ENCODE measurements at places on chromosomes 13 and 19.

- no peak for DNase-seq
Measured at GRCh38 chr13:25065974-25066770, 29.8 kb upstream of the PABPC3 start.

DNA sequence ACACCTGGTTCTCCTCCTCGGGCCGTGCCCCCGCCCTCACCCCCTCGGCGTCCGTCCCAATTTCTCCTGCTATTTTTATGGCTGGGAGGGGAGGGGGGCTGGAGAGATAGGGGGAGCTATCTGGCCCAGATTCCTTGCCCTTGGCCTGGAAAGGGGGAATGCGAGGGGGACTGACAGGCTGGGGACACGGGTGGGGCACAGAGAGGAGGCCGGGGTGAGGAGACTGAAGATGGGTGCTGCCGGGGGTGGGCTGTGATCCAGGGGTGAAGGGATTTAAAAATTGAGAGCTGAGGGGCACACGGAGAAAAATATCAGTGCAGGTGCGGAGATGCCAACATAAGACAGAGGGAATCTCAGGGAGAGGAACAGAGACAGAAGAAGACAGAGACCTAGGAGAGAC is 2.3 kb downstream of the PRKCG start:
- DNase-seq, result no peak

GRCh38 chr19:51467864-51468544 is 9.8 kb upstream of the SIGLEC8 start:
- no peak for DNase-seq

- no peak for DNase-seq
Measured at GRCh38 chr13:21014502-21015170, 46.8 kb downstream of the LATS2 start.

GRCh38 chr19:38733493-38734175 is 10.6 kb downstream of the CAPN12 start:
- no peak for DNase-seq

DNA sequence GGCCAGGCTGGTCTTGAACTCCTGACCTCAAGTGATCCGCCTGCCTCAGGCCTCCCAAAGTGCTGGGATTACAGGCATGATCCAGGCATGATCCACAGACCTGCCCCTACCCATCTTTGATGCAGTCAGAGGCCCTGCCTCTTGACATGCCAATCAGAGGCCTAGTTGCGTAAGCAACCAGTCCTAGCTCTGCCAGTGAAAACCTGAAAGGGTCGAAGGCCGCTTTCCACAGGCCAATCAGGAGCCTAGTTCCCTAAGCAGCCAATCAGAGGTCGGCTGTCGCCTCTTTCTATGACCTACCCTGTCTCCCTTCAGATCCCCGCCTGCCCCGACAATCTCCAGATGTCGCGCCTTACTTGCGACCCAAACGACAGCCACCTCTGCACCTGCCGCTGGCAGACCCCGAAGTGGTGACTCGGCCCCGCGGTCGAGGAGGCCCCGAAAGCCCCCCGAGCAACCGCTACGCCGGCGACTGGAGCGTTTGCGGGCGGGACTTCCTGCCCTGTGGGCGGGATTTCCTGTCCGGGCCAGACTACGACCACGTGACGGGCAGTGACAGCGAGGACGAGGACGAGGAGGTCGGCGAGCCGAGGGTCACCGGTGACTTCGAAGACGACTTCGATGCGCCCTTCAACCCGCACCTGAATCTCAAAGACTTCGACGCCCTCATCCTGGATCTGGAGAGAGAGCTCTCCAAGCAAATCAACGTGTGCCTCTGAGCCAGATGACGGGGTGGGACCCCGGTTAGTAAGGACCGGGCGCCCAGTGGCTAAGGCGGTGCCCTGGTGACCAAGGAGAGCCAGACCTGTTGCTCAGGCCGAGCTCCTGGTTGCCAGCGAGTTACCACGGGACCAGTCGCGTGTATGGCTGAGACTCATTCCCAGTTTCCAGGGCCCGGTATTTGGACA is 6.3 kb downstream of the SYDE1 start:
- no peak for DNase-seq

DNA sequence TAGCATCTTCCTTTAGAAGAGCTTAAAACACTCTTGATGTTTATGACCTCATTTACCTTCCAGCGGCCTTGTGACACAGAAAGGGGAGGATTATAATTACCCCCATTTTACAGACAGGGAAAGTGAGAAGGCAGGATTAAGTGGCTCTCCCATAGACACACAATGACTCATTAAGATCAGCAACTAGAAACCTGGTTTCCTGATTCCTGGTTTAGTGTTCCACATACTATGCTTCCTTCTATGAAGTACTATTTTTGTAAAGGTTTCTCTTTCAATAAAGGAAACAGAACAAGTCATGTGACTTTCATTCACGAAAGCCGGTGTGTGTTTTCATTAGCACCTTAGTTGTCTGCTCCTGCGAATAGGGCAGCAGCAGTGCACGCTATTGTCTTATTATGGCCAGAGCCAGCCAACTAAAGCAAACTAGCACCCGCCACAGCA is 8.3 kb downstream of the IRS2 start:
- DNase-seq, result no peak

GRCh38 chr13:25902891-25903341 is 148.9 kb downstream of the SHISA2 start:
- DNase-seq, result no peak

DNA sequence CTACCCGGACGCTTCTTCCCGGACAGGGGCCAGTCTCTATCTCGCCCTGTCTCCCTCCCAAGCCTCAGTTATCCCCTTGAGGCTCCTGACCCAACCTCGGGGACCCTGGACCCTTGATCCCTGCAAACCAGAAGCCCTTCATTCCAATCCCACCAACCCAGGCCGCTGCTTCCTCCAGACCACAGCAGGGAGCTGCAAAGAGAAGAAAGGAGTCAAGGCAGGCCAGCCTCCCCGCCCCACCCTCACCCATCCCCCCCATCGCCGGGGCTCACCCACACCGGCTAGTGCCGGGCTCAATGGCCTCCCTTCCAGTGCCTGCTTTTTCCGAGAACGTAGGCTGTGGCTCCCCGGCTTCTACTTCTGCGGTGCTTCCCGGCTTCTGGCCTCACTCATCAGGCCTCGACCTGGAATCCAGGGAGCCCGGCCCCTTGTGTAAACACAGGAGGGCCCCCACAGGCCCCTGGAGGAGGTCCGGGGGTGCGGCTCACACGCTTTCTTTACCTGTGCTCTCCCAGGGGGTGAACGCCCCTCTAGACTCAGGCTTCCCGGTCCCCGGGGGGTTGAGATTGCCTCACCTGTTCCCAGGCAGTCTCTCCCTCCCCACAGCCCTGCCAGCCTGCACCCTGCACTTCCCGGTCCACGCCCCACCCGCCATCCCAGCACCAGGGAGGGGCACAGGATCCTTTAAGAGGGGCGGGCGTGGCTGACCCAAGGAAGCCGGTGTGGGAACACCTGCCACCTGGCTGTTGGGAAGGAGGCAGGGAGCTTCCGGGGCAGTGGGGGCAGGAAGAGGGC is at the start of gene FAM83E:
Gene FAM83E (minus strand): TSS at position 641 of the 795 bp plus-strand sequence. CDS start 1,704 bp downstream, outside the sequence.
- DNase-seq, result no peak

DNA sequence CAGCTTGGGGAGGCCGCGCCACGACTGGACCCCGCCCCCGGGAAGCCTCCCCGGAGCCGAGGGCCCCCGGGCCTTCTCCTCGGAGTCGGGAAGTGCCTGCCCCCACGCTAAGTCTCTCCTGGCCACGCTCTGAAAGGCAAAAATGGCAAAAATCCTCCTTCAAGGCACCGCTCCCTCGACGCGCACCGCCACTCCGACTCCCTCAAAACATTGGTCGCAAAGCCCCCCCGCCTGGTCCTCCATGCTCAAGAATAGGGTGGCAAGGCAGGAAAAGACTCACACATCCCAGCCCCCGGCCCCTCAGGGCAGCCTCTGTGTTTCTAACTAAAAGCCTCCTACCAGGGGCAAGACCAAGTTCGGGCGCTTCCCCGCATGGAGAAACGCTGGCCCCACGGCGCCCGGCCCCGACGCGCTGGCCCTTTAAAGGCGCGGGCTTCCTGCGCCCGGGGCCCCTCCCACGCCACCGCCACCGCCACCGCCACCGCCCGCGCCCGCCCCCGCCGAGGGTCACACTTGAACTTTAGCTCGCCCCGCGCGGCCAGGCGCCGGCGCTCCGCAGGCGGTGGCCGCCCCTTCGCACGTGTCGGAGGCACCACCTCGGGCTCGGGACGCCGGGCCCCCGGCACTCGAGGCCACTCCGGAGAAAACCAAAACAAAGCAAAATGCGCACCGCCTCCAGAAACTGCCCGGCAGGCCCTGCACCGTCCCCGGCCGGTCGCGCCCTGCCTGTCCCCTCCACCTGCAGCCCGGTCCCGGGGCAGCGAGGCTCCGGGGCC is 1.9 kb downstream of the FOXO1 start:
- DNase-seq, result peak; percentile 44

DNA sequence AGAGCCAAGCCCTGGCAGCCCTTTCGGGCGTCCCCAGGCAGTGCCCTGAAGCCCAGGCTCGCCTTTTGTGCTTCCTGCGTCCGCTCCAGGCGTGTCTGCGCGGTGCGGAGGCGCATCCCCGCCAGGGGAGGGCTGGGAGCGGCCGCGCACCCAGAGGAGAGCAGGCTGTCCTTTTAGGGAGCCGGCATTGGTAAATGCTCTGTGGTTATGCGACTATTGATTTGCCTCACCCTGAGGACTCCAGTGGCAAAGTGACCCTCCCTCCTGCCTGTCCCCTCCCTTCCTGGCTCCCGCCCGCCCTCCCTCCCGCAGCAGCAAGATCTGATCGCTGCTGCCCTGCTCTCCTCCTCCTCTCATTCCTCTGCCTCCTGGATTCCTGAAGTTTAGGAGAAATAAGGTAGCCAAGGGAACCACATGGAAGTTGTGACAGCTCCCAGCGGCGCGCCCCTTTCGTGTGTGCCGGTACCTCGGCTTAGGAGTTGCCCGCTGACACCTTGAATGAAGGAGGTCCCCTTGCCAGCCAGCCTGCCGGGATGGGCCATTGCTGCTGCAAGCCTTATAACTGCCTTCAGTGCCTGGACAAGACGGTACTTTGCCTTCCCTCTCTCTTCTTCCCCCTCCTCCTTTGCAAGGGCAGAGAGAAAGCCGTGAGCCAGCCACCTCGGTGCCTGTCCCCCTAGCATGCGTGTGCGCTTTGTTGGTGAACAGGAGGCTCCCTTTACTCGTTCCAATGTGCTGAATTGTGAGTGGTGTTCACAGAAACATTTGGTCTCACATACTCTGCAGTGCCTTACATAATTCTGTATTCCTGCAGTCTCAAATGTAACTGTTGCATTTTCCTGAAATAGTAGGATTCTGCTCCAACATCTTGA is 166.9 kb downstream of the SLC7A1 start:
- DNase-seq, result no peak

GRCh38 chr13:102718746-102719145 is 23.9 kb upstream of the METTL21C start:
- DNase-seq, result no peak

DNA sequence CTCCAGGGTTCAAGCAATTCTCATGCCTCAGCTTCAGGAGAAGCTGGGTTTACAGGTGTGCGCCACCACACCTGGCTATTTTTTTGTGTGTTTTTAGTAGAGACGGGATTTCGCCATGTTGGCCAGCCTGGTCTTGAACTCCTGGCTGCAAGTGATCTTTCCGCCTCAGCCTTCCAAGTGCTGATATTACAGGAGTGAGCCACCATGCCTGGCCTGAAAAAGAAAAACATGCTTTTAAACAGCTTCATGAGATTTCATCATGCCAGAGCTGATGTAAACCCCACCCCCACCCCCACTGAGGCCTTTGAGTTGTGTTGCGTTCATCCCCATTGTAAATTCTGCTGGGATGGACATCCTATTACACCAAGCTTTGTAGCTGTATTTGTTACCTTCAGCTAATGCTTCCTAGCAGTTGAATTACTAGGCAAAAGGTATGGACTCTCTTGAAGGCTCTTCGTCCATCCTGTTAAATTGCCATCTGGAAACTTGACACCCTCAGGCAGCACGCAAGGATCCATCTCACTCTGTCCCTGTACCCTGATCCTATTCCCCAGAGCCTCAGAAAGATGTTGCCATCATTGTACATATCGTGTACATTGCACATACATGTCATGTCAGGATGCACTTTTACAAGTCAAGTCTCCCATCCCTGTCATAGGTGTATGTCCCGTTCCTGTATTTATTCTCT is 47.3 kb downstream of the NFIX start:
- no peak for DNase-seq

DNA sequence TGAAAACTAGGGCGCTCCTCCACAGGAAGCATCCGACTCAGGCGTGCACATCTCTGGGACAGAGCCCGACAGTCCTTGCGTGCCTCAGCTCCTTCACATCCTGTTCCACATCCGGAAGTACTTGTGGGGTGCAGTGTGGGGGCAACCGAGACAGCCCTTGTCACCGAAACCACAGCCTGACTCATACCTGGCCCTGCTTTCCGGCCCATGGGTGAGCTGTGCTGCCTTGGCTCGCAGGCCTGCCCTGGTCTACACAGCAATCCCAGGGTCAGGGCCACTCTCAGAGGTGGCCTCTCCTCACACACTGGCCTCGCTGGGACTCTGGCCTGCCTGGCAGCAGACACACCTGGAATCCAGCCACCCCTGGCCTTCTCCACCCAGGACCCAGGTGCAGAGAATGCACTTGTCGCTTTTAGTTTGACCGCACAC is 100.4 kb downstream of the STK24 start:
- DNase-seq, result peak; percentile 91

GRCh38 chr19:19140476-19140875 is 2.2 kb upstream of the TMEM161A start:
- DNase-seq, result no peak

GRCh38 chr13:37417060-37417441 is 181.5 kb downstream of the POSTN start:
- no peak for DNase-seq

DNA sequence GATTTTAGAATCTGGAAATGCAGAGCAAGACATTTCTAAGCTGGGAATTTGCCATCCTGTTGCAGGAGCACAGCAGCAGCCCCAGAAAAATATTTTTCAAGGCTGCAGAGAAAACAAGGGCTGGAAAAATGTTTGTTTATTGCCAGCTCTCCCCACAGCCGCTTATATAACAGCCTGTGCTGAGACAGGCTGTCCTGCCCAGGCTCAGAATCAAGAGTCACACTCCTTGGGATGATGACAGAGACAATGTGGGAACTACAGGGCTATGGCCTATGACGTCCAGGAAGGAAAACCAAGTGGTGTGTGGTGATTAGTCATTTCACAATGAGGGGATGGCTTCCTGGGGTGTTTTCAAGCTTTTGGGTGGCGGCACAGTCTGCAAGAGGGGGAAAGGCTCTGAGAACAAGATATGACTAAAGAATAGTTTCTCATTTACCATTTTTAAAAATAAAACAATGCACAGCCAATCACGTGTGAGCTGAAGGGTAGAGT is 136.3 kb upstream of the SERP2 start:
- DNase-seq, result no peak

DNA sequence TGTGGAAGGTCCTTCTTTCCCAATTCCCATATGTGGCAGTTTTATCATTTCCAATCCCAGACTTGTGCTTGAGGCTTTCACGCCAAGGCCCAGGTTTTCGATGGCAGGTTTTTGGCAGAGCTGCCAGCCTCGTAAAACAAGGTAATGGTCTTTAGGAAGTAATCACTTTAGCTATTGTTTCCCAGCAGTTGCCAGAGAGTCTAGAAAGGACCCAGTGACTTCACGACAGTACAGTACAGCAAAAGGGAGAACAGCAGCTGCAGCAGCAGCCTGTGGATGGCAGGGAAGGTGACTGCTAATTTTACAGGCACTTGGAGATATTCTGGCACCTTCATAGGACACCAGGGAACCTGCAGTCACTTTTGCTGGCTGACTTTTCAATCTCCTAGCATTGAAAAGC is 291.6 kb upstream of the MAB21L1 start:
- DNase-seq, result no peak

All from GM19239 (cell line).